ENCODE measurements at places on chromosomes 12 and 14. TPM values are rescaled to one million over a fixed set of nuclear protein-coding genes. Genes with fewer than 3 reads are reported as not detected.

WSCD2 gene
- total RNA-seq, result 9.4 TPM

ATG14 gene
- total RNA-seq, result 13.5 TPM

CLEC1B gene
- total RNA-seq, result 0.35 TPM

KCNC2 gene
- total RNA-seq, result not detected

GRCh38 chr14:21520767-21521166 lies 5.4 kb downstream of the SALL2 start:
- no peaks in the 10 kb centered on the region for H3K36me3 ChIP-seq
- no peak overlapping the region for H3K4me3 ChIP-seq
- no peak overlapping the region for H3K27ac ChIP-seq
- H3K27me3 ChIP-seq, result no peaks in the 10 kb centered on the region
- no peak for DNase-seq
- H3K4me1 ChIP-seq, result no peaks in the 10 kb centered on the region

GRCh38 chr12:52390739-52391617 lies 5.5 kb upstream of the KRT84 start:
- no peaks in the 10 kb centered on the region for H3K4me1 ChIP-seq
- H3K27ac ChIP-seq, result no peak overlapping the region
- H3K36me3 ChIP-seq, result no peaks in the 10 kb centered on the region
- DNase-seq, result no peak

DNA sequence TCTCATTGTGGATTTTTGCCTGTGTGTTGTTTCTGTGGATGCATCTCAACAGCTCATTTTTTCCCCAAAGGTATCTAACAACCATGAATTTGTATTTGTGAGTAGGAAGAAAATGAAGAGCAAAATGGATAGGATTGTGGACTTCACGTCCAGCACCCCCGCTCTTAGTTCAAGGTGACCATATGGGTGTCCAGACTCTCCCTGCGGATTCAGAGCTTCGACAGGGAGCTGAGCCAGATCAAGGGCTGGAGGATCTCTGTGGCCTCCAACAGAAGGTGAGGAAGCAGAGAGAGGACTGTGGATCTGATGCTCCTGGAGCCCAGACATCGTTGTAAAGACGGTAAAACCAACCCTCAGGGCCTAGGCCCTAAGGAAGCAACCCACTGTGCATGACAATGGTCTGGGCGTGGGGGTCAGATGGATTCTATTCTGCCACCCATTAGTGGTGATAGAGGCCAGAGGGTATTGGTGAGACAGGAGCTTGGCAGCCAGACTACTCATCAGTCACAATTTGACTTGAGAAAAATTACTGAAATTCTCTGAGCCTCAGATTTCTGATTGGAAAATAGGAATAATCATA lies 659.7 kb upstream of the TMEM132C start:
- no peak overlapping the region for H3K4me3 ChIP-seq
- no peaks in the 10 kb centered on the region for H3K36me3 ChIP-seq
- H3K27ac ChIP-seq, result no peak overlapping the region
- no peaks in the 10 kb centered on the region for H3K4me1 ChIP-seq
- H3K27me3 ChIP-seq, result no peaks in the 10 kb centered on the region

GRCh38 chr12:14239935-14240872 lies 125.3 kb upstream of the ATF7IP start:
- no peaks in the 10 kb centered on the region for H3K36me3 ChIP-seq
- H3K27me3 ChIP-seq, result no peaks in the 10 kb centered on the region
- H3K4me3 ChIP-seq, result no peak overlapping the region
- H3K27ac ChIP-seq, result no peak overlapping the region
- H3K4me1 ChIP-seq, result no peaks in the 10 kb centered on the region
- no peak for DNase-seq

DNA sequence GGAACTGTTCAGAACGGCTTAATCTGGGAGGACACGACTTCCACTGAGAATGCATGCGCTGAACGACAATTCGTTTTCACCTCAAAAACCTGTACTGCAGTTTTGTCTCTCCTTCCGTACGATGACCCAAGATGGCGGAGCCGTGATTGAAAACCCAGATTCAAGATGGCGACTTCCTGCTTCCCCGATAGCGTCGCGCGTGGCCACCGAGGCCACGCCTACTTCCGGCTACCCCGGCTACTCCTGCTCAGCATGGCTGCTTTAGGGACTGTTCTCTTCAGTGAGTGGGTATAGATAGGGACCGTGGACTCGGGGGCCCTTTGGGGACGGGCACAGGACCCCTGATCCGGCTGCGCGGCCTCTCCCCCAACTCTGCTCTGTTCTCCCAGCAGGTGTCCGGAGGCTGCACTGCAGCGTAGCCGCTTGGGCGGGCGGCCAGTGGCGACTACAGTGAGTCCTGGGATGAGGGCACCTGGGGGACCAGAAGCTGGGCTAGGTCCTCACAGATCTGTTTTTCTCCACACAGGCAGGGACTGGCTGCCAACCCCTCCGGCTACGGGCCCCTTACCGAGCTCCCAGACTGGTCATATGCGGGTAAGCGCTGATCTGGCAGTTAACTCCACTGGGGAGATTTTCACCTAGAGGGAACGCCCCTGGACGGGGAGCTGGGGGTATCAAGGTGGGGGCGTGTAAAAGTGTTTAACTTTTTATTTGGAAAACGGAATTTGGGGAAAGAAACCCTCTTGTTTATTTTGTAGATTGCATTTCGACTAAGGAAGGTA lies at the start of gene MRPL52:
MRPL52 (plus strand) TSS at position 227 of the 782 bp plus-strand sequence; CDS start at position 253, 26 bp downstream.
- H3K36me3 ChIP-seq, result no peaks in the 10 kb centered on the region
- H3K27ac ChIP-seq, result peak within 1 kb of the TSS; percentile 69
- H3K4me1 ChIP-seq, result no peaks in the 10 kb centered on the region
- H3K27me3 ChIP-seq, result no peaks in the 10 kb centered on the region
- DNase-seq, result peak; percentile 90

- no peak overlapping the region for H3K4me3 ChIP-seq
- H3K27ac ChIP-seq, result no peak overlapping the region
- DNase-seq, result no peak
- no peaks in the 10 kb centered on the region for H3K36me3 ChIP-seq
These were observed 1.5 kb downstream of the CAPRIN2 start for GRCh38 chr12:30753233-30753632.

DNA sequence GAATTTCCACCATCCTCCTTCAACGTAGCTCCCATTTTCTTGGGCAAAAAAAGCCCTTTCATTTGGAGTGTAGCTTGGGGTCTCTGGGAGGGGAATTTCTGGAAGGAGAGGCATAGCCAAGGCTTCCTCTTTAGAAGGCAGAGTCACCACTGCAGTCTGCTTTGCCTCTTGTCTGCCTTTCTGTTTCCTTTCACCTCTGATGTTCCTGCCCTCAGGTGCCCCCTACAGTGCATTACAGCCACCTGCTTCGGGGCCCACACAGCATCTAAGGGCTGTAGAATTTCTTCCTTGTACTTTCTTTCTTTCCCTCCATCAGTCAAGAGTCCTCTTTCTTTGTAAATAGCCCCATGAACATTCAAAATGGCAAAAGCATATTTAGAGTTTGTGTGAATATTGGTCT lies 1313.9 kb downstream of the TMEM121 start:
- no peak overlapping the region for H3K4me3 ChIP-seq
- H3K4me1 ChIP-seq, result no peaks in the 10 kb centered on the region
- no peaks in the 10 kb centered on the region for H3K27me3 ChIP-seq
- H3K36me3 ChIP-seq, result no peaks in the 10 kb centered on the region

GRCh38 chr12:87127272-87127671 lies 871.1 kb upstream of the MGAT4C start:
- H3K4me1 ChIP-seq, result no peaks in the 10 kb centered on the region
- no peak overlapping the region for H3K27ac ChIP-seq
- H3K36me3 ChIP-seq, result no peaks in the 10 kb centered on the region
- no peak overlapping the region for H3K4me3 ChIP-seq
